ENCODE measurements at places on chromosomes 7 and 10.
A peak's percentile ranks its signal among the peaks of the same experiment; 100 is the strongest.

DNA sequence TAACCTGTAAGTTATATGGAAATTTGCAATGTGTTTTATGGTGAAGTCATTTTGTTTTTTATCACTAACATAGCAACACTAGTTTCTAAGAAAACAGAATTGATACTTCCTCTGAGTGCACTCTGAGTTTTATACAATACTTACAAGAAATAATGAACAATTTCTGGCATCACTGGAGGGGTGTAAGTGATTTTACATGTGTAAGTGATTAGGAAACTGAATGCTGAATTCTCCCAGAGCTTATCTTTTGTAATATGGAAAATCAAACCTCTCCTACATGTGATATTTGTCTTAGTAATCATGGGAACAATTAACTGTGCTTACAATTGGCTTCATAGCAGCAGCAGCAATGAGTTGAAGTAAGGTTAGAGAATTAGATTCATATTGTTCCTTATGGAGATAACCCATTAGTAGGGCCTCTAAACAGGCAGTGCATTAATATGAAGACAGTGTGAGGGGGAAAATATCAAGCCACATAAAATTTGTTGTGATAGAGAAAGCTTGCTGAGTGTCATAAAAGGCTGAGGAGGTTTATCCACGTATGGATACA, 37.4 kb downstream of the SEMA3C start:
- no peak for DNase-seq

- DNase-seq, result no peak
Observed at GRCh38 chr10:130905386-130905785, 406.1 kb downstream of the TCERG1L start.

DNA sequence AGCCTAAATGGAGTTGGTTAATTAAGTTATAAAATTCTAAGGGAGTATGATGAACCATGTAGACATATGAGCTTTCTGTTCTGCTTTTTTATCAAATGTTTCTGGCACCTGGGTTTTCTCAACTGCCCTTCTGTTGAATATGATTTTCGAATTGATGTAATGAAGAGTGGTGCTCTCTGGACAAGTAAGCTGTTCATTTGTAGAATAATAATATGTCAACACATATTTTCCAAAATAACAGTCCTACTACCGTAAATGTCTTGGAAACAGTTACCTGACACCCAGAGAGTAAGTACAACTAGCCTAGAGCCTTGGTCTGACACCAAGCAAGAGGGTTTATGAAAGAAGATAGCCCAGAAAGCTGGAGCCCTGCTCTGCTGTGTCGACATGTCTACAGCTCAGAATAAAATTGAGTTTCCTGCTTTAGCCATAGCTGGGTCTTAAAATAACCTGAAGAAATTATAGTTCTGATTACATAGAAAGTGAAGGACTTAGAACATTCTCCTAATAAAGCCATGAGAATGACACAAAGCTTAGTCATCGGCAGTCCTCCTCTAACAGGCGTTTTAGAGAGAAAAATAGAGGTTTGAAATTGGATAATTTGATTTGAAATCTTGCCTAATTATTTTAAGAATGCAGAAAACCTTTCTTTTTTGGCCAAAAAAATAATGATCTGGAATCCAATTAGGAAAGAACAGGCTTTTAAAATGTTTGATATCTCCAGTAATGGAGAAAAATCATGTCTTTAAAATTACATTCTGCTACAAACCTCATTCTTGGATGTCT, 25.1 kb downstream of the HDAC9 start:
- no peak for DNase-seq

- no peak for DNase-seq
Observed at GRCh38 chr10:62661143-62661542, 143.4 kb upstream of the ADO start.

- DNase-seq, result no peak
Observed at GRCh38 chr10:125103924-125104323, 56.4 kb downstream of the CTBP2 start.

GRCh38 chr10:126930131-126930882, 25.1 kb downstream of the DOCK1 start:
- no peak for DNase-seq

DNA sequence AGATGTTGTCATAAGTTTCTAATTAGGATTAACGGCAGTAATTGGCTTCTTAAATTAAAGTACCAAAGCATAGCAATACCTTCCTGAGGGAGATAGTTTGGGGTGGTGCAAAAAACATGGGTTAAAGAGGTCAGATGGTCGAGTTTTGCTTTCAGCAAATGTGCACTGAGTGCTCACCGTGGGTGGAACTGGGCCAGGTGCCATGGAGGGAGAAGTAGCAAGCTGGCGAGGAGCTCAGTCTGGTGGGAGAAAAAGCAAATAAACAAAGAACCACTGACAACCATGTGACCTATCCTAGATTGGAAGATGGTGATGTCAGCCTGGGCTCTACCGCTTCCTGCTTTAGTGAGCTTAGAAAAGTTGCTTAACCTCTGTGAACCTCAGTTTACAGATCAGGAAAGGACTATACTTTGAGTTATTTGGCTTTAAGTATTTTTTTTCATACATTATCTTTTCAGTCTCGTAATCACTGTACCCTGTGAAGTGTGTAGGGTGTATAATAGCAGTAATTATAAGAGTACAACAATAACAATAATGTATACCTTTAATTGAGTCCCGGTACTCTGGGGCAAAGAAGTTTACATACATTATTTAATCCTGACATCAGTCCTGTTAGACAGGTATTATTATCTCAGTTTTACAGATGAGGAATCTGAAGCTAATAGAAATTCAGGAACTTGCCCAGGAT, 69.0 kb upstream of the PDCD4 start:
- DNase-seq, result peak; percentile 33

DNA sequence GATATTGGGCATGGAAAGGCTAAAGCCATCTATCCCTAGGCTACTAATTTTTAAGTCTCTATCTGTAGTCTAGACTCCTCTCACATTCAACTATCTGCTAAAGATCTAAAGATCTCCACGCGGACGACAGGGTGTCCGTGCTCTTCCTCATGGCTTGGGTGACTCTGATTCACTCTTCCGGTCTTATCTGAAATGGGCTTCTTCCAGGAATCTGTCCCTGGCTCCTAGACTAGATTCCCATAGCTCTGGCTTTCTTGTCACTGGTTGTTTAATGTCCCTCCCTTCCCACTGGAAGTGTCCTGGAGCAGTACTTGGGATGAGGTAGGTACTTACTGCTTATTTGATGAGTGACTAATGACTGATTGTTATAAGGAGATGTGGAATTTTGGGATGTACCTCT, 62.0 kb upstream of the PODXL start:
- DNase-seq, result no peak

- no peak for DNase-seq
Observed at GRCh38 chr7:29623973-29624372, 60.3 kb downstream of the PRR15 start.

DNA sequence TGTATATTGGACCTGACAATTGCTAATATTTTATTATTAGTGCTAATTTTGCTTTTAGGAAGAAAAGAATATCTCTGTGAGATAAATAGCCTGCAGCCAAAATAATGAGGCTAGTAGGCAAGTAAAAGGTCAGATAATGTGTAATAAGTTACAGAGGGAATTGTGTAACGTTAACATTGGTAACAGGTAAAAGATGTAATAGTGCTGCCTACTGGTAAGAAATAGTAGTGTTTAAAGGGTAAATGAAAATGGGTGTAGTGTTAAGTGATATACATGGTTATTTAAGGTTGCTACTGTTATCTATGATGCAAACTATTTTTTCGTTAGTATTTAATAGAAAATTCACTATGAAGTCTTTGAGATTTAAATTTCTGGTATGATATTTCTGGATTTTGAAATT, 9.2 kb upstream of the FOXP2 start:
- DNase-seq, result no peak

GRCh38 chr10:125137601-125138438, 22.5 kb downstream of the CTBP2 start:
- DNase-seq, result no peak

GRCh38 chr7:51021906-51022570, 239.3 kb upstream of the GRB10 start:
- no peak for DNase-seq

DNA sequence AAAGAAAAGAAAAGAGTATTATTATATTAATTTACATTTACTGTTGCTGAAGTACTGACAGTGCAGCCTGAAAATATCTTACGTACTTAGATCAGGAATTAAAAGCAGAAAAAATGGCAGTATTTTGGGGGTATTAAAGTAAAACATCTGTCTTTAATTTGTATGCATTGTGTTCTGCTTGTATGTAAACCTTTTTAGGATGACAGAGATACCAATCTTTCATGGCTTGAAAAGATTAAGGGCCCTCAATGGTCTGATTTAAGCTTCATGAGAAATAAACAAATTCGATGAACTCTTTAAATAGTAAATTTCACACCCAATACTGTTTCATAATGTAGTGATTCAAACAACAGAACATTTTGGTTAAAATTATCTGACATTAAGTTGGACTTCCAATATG, 116.3 kb downstream of the MLLT10 start:
- DNase-seq, result no peak

DNA sequence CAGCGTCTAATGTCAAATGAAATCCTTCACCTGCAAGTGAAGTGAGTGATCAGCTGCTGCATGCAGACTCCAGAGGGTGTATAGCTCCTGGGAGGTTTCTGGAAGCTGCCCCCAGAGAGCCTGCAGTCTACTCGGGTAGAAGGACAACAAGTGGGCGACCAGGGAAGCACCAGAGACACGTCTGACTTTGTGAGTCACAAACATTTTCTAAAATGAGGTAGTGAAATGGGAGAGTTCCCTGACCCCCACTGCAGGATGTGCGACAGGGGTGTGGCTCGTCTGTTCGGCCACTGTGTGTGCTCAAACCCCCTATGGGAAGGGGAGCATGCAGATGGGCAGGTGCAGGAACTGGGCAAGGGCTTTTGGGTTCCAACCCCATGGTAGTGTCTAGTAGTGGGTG, 177.1 kb upstream of the PRKCQ start:
- no peak for DNase-seq

DNA sequence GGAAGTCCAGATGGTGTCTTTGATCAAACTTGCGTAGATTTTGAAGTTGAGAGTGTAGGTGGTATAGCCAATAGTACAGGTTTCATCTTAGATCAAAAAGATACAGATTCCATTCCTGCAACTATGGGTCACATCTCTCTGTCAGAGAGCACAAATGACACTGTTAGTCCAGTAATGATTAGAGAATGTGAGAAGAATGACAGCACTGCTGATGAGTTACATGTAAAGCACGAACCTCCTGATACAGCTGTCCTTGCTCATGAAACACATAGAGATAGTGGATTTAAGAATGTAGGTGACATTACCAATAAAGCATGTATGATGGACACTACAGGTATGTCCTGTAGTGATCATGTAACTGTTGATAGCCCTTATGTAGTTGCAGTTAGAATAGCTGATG, 59.1 kb downstream of the LOXL4 start:
- no peak for DNase-seq

DNA sequence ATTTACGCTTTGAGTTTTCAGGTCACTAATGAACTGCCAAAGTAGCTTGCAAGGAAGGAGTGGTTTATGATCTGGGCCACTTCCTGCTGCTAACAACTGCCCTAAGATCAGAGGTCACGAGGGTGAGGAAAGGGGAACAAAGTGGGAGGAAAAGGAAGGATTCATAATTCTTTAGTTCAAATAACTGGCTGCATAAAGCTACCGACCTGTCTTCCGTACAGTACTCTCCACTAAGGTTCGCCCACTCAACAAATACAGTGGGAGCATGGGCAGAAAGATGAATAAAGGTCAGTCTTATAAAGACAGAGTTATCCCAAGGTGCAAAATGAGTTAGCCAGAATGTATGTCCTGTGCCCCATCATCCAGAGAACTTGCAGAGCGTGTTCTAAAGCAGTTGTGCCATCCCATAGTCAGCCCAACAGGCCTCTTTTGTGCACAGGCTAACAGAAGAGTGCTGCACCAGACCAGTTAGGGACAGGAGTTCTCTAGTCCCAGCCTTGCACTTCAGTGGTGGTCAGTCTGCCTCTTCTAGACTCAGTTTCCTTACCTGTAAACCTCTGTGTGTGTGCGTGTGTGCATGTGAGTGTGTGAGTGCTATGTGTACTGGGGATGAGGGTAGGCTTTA, 65.9 kb downstream of the CREB3L2 start:
- DNase-seq, result no peak

DNA sequence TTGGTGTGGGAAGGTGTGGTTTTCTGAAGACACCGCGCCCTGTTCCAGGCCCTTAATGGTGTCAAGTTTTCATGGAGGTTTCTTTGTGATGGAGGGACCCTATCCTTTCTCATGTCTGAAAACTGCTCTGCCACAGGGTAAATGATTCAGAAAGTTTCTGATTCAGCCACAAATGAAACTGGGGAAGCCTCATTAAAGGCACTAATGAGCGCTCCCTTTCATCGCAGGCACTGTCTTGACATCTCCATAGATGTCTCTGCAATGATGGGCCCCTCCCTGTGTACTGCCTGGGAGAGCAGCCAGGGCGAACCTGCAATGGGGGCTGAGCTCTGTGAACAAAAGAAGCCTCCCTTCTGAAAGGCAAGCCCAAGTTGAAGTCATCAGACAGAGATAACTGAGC, 355.3 kb downstream of the PRPF18 start:
- DNase-seq, result no peak

GRCh38 chr10:120793088-120793487, 58.1 kb upstream of the WDR11 start:
- DNase-seq, result no peak

DNA sequence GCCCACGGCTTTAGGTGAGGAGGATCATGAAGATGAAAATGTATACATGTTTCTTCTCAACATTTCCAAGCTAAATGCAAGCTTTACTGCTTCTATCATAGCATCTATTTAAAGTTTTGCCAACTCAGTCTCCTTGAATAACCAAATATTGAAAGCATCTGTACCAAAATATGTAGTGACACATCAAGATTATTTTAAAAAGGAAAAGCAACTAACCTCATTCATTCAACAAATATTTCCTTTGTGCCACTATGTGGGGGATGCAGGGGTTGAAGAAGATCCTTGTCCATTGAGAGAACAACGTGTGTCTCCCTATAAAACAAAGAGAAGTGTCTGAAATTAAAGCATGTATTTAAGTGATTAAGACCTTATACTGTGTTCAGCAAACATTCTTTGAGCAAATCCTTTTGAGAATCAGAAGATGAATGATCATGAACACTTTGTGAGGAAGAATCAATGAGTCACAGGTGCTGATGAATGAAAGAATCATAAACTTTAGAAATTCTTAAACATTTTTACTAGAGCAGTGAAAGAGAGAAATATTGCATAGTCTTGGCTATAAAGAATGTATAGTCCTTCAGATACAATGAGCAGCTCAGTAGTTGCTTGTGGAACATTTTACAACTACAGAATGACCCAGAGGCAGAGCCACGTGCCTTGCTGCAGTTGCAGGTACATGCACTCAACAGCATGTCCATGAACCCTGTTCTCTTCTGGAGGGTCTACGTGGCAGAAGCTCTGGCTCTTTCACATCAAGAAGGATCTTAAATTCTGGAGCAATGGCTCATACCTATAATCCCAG, 13.9 kb downstream of the TAS2R60 start:
- DNase-seq, result no peak

- DNase-seq, result no peak
Observed at GRCh38 chr7:96649981-96650380, 59.7 kb downstream of the SEM1 start.

- no peak for DNase-seq
Observed at GRCh38 chr10:104067525-104067924, 18.2 kb downstream of the COL17A1 start.

Measured in activated CD4-positive, alpha-beta T cell treated with anti-CD3 and anti-CD28 coated beads, Interleukin-2, amount 50 U/mL, for 48 hours (primary cell).